Stimulated activated naive CD4-positive, alpha-beta T cell (primary cell): ENCODE measurements at places on chromosomes 7 and 10.

- no peak for DNase-seq
Observed at GRCh38 chr10:47028466-47028865, 117.2 kb downstream of the PTPN20 start.

DNA sequence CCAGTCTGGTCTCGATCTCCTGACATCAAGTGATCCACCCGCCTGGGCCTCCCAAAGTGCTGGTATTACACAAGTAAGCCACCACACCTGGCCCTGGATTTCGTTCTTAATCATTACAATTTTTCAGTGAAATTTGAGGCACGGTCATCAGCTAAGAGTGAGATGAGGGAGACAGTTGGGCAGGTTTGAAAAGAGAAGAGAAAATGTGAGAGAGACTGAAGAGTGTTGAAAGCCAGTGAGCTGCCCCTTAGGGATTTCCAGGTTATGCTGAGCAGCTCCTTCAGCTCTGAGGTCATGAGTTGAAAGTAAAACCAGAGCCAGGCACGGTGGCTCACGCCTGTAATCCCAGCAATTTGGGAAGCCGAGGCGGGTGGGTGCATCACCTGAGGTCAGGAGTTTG lies 5.9 kb upstream of the UPF2 start:
- DNase-seq = no peak

DNA sequence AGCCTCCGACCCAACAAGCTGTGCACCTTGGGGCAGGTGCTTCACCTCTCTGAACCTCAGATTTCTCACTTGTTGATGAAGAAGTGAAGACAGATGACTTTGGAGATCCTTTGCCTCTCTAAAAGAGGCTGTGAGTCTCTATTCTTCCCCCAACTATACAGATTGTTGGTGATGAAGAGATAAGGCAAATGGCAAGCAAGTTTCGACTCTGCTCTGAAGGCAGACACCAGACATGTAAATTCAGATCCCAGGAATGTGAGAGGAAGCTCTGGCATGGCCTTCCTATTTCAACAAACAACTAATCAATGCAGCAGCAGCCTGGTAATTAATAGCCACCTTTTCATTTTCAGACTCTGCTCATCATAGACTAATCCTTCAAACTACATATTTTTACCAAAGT lies 74.2 kb upstream of the EGR2 start:
- no peak for DNase-seq

DNA sequence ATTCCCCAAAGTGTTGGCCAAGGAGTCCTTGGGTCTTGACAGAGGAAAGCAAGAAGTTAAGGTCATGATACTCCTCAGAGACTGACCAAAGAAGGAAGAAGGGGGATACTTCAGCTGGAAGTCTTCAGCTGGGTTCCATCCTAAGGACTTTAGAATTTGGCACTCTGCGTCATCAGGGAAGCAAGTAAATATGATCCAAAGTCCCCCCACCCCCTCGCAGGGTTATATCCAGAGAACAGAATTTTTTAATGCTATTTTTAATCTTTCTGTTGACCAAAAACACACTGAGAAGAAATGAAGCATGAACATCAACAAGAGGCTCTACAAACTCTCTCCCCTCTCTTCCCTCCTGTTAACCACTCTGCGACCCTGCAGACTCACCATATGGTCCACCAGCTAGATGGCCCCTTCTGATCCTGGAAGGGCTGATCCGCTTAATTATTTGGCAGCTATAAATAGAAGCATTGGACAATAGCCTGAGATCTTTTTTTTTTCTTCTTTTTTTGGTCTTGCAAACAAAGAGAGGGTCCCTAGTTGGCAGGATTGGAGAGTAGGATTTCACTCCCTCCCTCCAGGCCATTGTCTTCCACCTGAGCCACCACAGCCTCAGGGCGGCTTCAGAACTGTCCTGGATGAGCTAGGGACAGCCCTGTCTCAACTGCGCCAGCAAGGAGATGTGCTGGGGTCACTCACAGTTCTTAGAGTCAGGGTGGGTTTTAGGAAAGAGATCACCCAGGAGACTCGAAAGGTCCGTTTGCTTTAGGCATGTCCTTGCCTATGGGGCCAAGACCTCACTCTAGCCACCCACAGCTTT lies 196.0 kb downstream of the KCNMA1 start:
- DNase-seq = no peak

- no peak for DNase-seq
Observed at GRCh38 chr7:143217806-143218205, 4.0 kb upstream of the TAS2R40 start.

GRCh38 chr7:148699024-148699781 lies 500 bp downstream of the CUL1 start:
- DNase-seq = peak; percentile 18

- no peak for DNase-seq
Observed at GRCh38 chr10:10056961-10057360, 960.7 kb upstream of the CELF2 start.

GRCh38 chr10:42543840-42544372 lies 94.5 kb downstream of the ZNF33B start:
- DNase-seq = no peak

GRCh38 chr10:98270073-98270740 lies 2.2 kb upstream of the LOXL4 start:
- no peak for DNase-seq

DNA sequence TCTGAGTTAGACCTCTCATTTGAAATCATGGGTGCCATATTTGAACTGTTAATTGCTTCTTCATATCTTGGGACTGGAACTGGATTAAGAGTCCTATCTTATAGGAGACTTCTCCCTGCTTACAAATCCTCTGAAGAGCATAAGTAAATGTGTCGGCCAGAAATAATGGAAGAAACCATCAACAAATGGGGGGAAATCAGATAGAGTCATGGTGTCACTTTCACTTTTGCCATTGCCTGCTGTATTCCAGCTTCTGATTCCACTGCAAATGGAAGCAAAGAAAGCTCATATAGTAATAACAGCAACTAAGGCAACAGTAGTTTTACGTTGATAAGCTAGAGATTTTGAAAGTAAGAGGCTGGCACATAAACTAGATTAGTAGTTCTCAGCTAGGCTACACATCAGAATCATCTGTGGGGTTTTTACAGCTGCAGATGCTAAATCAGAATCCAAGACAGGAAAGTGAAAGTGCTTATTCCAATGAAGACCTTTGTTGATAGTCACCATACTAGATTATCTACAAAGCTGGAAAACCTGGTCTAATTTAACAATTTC lies 12.3 kb upstream of the CRPPA start:
- no peak for DNase-seq

GRCh38 chr7:73707045-73707631 lies 12.3 kb downstream of the STX1A start:
- DNase-seq = peak; percentile 27

DNA sequence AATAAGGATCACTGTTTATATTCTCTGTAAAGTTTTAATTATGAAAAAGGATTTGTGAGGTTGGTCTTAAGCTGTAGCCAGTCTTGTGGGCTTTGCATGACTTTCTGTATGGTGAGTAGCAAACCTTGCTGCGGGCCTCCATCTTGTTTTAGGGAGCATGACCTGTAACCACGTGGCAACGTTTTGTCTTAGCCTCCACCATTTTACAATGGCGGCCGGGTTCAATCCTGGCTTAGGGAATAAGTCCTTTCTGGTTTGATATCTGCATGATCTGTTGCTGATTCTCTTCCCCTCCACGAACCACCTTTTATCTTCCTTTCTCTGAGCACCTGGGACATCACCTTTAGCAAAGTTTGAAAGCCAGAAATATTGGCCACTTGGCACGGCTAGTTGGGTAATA lies 32.5 kb upstream of the OPTN start:
- DNase-seq = no peak

- no peak for DNase-seq
Observed at GRCh38 chr7:95421847-95422444, 12.9 kb downstream of the PON2 start.

DNA sequence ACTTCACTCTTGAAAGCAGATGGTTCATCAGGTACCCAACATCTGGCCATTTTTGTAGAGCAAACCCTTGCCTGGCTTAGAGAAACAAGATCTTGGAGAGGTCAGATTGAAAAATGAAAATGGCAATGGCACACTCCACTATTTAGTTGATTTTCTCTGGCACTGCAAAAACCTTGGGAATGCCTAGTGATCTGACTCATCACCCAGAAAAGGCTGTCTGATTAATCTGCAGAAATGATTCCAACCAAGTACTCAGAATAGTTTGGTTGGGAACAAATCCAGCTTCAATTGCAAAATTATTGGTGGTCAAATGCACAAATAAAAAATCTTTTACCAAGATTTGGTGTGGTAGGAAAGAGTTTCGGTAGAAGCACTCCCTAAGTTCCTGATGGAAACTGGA lies 351.2 kb downstream of the PHTF2 start:
- no peak for DNase-seq

DNA sequence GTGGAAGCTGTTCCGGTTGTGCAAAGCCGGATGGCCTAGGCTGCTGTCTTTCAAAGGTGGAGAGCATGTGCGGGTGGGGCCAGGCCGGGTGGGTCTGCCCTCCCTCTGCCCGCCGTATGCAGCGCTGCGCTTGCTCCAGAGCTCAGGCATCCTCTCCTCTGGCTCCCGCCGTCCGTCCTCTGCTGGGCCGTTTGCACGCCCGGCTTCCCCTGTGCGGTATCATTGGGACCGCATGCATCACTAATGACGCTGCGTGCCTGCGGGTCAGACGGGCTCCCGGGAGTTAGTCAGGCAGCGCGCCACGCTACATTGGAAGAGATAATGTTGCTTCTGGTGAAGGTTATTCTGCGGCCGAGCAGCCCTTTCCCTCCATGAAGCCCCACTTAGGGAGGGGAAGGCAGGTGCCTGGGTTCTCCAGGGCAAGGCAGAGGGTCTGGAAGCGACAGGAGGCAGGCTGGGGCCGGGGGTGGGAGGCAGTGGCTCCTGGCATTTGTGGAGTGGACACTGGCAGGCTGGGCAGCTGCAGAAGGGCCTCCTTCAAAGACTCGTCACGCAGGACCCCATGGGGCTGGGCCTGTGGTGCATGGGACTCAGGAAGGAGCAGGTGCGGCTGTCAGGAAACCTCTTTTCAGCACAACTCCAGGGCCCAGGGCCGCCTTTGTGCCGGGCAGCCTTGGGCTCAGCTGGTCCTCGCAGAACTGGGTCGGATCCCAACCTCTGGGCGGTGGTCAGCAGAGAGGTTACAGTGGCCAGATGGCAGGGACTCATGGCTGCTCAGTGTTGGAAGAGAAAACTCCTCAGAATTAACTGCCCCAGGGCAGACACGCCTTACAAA lies 318.5 kb downstream of the WDR37 start:
- no peak for DNase-seq

DNA sequence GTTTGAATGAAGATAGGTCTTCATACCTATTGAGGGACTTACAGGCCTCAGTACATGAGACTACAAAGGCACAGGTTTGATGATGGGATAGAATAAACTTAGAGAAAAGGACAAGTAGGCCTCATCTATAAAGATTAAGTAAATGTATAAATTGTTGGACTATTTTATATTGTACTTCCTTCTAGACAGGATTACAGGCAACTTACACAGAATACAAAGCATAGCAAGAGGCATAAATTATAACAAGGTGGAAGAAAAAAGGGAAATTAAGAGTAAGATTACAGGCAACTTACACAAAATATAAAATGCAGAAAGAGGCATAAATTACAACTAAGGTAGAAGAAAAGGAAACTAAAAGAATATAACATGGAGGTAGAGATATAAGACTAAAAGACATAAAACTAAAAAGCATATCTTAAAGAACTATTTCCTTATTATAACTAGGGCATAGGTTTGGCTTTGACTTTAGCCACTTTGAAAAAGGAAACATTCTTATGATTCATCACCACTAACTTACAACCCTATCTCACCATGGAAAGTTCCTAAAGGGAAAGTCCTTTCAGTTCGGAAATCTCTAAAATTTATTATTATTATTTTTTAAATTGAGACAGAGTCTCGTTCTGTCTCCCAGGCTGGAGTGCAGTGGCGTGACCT lies 153.1 kb downstream of the GALNT11 start:
- no peak for DNase-seq

GRCh38 chr10:58638388-58638787 lies 125.7 kb downstream of the BICC1 start:
- no peak for DNase-seq

DNA sequence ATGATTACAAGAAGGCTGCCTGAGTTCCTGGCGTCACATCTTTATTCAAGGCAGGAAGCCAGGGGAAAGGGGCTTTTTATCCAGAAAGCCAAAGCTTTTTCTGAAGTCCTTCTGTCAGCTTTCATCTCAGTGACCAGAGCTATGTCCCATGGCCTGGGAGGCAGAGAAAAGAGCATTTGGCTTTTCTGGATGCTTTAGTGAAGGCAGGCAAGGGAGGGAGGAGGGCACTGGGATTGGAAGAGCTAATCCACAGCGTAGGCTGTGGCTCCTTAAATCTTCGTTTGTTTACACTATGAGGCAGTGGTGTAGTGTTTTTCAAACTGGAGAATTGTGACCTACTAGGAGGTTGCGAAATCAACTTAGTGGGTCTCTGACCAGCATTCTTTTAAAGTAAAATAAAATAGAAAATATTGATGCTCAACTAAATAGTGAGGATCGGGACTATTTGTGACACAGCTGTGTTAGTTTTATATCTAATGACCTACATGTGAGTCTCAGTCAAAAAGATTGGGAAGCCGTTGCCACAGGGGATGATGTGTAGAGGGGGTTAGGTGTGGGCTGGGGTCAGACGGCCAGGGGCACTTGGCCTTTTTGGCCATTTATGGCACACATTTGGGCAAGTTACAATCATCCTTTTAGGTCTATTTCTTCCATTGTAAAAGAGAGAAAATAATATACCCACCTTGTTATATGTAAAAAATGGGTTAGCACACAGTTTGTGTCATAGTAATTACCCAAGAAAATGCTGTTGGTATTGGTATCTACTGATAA lies 14.1 kb downstream of the CRYGN start:
- no peak for DNase-seq

- no peak for DNase-seq
Observed at GRCh38 chr10:117549100-117549585, 6.6 kb downstream of the EMX2 start.

DNA sequence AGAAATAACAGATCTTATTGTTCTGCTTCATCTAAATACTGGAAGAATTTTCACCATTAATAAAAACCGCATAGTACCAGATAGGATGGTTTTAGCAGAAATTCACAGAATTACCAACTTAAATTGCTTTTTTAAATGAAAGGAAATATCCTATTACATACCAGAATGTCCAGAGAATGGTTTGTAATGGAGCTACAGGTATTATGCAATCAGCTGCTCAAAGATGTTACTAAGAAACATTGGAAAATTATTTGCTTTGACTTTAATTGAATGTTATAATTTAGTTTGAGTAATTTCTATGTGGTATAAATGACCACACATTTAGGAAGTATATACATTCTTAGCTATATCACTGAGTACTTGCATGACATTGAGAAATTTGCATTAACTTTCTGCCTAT lies 338.3 kb downstream of the ETV1 start:
- no peak for DNase-seq

- no peak for DNase-seq
Observed at GRCh38 chr7:134514663-134515062, 12.7 kb upstream of the AKR1B10 start.

- no peak for DNase-seq
Observed at GRCh38 chr10:132698211-132698751, 87.7 kb downstream of the NKX6-2 start.
